Melanocyte of skin (primary cell): ENCODE measurements at places on chromosomes 3 and 15. TPM values are rescaled to one million over a fixed set of nuclear protein-coding genes. Genes with fewer than 3 reads are reported as not detected.

Gene PLIN1
- not detected in 2 replicates for total RNA-seq

Gene DUOX1
- total RNA-seq = under 0.01 TPM in 1 of 2 replicates, not detected in the other

Gene GRAMD2A
- 0.15 TPM in 1 of 2 replicates, not detected in the other for total RNA-seq

Gene ARPP21
- 1.3 and 1.4 TPM in 2 replicates for total RNA-seq

Gene NTRK3
- total RNA-seq = under 0.01 TPM in 1 of 2 replicates, not detected in the other

Gene CPNE9
- not detected in 2 replicates for total RNA-seq

Gene PHLDB2
- total RNA-seq = 48.7 and 116 TPM in 2 replicates

Gene PRR20G
- not detected in 2 replicates for total RNA-seq

Gene BFSP2
- not detected in 2 replicates for total RNA-seq

Gene TUSC7
- total RNA-seq = not detected in 2 replicates

Gene TFG
- total RNA-seq = 65.0 and 92.3 TPM in 2 replicates

Gene NEK11
- 3.4 and 5.8 TPM in 2 replicates for total RNA-seq

Gene COL7A1
- total RNA-seq = 1.8 and 2.1 TPM in 2 replicates

Gene RBP2
- total RNA-seq = not detected in 2 replicates

Gene SLC28A1
- not detected in 2 replicates for total RNA-seq

Gene KLHL40
- not detected in 2 replicates for total RNA-seq

Gene UBAP1L
- total RNA-seq = 5.2 and 10.5 TPM in 2 replicates

Gene ZNF660
- 0.69 and 0.73 TPM in 2 replicates for total RNA-seq

Gene CCR3
- total RNA-seq = not detected in 2 replicates

Gene CDAN1
- total RNA-seq = 8.3 and 8.8 TPM in 2 replicates

Gene ZNF148
- total RNA-seq = 19.6 and 28.0 TPM in 2 replicates

Gene CD80
- total RNA-seq = not detected in 2 replicates

Gene SCG5
- total RNA-seq = 0.69 TPM in 1 of 2 replicates, not detected in the other

Gene CCR8
- total RNA-seq = not detected in 2 replicates

Gene DUOXA1
- total RNA-seq = under 0.01 TPM in 1 of 2 replicates, not detected in the other
